ENCODE measurements at places on chromosomes 12 and 14.

GRCh38 chr12:71071536-71072097 lies 86.2 kb downstream of the TSPAN8 start:
- no peak for DNase-seq

DNA sequence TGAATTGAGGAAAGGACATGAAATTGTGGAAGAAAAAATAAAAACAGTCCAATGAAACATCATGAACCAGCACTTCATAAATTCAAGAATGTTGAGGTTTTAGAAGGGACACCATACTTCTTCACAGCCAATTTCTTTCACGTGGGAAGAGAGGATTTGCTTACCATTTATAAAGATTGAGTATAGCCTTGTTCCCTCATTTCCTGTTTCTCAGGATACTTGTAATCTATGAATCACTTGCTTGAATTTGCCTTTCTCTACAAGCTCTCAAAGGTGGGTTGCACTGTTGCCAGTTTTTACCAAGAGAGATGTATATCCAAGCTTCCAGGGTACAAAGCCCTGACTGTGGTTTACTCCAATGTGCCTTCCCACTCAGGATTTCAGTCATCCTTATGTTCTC lies 116.1 kb downstream of the DUSP6 start:
- DNase-seq, result no peak

DNA sequence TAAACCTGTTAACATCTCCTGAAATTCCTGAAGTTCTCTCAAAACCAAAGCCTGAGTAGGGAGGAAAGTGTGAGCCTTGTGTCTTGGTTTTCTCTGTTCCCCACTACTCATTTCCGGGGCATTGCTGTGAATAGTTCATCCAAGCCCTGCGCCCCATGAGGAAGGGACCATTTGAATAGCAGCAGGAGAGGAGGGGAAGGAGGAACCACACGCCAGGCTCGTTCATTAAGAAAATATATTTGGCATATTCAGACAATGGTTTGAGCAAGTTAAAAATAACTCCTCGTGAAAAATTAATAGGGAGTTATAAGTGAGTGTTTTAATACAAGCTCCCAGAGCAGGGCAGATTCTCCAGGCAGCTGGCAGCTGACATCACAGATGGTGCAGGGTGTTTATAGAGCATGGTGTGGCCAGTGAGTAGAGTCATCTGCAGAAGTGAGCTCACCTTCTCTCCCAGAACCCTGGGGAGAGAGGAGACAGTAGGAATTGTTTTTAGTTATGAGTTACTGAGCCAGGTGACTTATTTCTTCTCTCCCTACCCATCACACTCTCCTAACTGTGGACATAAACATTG lies 29.5 kb upstream of the CISTR start:
- DNase-seq, result no peak

GRCh38 chr12:77500089-77500488 lies 330.6 kb upstream of the NAV3 start:
- no peak for DNase-seq

DNA sequence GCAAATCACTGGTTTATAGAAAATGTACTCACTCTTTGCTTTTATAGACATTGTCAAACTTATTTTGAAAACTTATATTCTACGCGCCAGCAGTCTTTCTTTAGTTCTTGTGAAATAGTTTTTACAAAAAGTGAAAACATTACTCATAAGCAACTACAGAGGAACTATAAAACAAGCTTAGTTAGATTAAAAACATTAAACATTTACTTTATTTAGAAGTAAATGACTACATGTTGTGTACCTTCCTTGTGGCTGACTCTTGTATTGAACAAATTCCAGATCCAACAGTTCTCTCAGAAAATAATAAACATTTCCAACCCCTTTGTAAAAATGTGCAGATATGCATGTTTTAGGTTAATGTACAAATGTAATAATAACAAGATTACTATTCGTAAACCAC lies 198.5 kb downstream of the SOX5 start:
- DNase-seq, result no peak

DNA sequence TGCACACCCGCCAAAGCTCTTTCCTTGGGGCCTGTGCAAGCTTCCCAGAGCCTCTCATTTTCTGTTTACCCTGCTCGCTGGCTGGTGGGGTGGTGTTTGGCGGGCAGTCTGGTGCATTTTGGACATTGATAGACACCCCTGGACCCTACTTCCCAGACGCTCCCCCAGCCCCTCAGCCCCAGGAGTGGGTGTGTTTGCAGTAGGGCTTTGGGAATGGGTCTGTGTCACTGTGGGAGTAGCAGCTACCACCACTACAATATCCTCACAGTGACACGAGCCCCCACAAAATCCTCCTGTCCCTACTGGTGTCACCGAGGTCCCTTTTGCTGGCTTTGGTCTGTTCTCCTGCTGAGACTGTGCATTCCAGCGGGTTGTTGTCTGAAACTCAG lies 371.3 kb downstream of the TMEM121 start:
- DNase-seq, result peak; percentile 44

GRCh38 chr12:125346362-125346761 lies 281.1 kb downstream of the AACS start:
- no peak for DNase-seq

GRCh38 chr12:93777254-93777653 lies 100.1 kb downstream of the CRADD start:
- no peak for DNase-seq

- DNase-seq, result no peak
Observed at GRCh38 chr14:72975770-72976169, 49.5 kb downstream of the DCAF4 start.

DNA sequence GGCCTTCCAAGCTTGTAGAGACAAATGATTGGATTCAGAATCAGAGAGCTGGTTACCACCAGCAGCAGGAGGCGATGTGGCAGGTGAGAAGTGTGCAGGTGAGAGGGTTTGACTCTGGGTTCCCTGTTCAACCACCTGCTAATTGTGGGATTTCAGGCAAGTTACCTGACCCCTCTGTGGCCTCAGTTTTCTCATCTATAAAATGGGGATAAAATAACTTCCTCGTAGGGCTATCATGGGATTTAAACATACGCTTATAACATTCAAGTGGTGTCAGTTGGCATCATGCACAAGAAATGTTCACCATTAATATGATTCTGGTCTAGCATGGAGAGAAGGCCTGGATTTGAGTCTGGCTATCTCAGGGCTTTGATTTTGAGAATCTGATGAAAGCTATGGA lies 143.8 kb upstream of the MYL2 start:
- no peak for DNase-seq

- DNase-seq, result peak; percentile 76
Observed at GRCh38 chr12:132229193-132229760, 85.0 kb downstream of the NOC4L start.

- no peak for DNase-seq
Observed at GRCh38 chr12:50635364-50635763, 128.5 kb upstream of the ATF1 start.

DNA sequence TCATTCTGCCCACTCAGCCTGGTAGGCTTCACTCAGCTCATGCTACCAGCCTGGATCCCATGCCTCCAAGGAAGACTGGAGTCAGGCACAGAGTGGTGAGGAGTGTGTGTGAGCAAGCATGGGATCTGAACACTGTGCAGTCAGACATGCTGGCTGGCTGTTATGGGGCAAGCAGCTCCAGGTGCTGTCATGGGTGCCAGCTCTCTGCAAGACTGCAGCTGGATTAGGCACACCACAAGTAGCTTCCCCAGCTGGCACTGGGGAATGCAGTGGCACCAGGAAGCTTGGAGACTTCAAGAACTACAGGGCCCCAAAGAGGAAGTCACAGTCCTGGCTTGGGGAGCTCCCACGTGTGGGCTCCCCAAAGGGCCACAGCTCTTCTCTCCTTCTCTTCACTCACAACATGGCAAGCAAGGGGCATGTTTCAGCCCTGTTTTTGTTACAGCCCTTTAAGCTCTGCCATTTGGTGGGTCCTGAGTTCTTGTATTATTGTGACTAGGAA lies 202.5 kb downstream of the VRK1 start:
- no peak for DNase-seq

DNA sequence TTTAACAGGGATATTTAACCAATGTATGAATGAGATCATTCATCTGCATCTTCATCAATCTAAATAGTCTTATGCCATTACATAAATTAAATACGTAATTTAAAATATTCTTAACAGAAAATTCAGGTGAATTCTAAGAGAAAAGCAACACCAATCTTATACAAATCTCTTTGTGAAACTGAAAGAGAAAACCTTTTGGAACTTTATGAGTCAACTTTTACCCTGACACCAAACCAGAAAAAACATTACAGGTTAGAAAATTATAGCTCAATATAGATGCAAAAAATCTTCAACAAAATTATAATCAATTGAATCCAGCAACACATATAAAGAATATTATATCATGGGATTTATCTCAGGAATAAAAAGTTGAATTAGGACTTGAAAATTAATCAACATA lies 3.4 kb downstream of the GLIPR1L1 start:
- DNase-seq, result no peak

- no peak for DNase-seq
Observed at GRCh38 chr14:91246051-91246852, 1.7 kb upstream of the GPR68 start.

DNA sequence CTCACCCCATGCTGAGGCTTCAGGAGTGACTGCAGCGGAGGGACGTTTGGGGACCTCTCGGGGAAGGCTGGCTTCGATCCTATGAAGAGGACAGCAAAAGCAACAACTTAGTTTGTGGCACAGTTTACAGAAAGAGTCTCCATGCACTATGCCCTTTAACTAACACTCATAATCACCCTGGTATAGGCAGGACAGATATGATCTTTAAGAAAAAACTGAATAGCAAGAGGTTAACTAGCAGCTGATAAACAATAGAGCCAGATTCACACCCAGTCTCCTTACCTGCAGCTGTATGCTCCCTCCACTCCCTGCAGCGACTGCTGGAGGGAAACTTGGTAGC lies 27.4 kb downstream of the TMEM63C start:
- DNase-seq, result no peak

DNA sequence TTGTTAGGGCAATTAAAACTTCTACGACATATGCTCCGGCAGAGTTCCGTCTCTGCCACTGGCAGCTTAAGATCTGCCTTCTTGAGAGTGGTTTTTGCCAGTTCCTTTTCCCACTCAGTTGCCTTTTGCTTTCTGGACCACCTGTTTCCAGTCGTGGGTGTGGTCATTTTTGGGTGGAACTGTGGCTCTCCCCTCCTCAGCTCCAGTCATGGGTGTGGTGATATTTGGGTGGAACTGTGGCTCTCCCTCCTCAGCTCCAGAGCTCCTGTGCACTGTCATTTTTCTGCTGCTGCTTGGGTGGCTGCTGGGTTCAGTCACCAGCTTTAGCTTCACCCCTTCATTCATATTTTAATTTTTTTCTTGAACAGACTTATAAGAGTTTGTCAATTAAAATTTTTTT lies 25.3 kb downstream of the WDR20 start:
- no peak for DNase-seq

DNA sequence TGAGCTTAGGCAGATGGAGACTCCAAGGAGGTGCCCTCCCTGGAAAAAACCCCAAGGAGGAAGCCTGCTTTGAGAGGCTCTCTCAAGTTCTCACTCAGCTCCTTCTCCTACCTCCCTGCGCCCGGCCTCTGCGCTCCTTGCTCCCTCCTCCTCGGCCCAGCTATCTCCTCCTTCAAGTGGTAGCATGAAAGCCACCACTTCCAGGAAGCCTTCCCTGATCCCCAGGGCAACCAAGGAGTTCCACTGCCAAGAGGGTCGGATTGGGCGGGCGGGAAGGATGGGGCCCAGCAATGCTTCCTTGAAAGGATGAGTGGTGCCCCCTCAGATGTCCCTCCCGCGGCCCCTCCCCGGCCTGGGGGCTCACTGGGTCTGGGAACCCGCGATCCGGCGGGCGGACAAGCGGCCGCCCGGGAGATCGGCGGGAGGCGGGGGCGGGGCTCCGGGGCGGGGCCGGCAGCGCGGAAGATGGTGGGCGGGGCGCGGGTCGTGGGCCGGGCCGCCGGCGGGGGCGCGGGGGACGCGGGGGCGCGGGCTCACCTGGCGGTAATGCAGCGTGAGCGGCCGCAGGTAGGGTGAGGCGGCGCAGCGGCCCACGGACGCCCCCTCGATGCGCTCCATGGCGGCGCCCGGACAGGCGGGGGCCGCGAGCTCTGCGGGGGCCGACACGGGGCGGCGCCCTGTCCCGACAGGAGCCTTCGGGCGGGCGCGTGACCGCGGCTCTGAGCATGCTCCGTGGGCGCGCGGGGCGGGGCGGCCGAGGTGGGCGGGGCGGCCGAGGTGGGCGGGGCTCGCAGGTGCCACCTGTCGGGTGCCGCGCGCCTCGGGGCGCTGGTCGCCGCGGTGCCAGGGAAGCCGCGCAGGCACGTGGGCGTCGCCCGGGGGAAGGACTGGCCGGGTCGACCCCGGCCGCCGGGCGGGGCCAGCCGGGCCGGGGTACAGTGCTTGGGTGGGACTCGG lies at the start of gene NUDT14:
TSS of gene NUDT14 (minus strand) at position 721 of the 957 bp plus-strand sequence. CDS start at position 618, 103 bp downstream.
- DNase-seq, result no peak

- DNase-seq, result no peak
Observed at GRCh38 chr14:75978249-75978731, 3.5 kb downstream of the TGFB3 start.

- DNase-seq, result peak; percentile 72
Observed at GRCh38 chr12:132319991-132320570, 9.3 kb downstream of the GALNT9 start.

DNA sequence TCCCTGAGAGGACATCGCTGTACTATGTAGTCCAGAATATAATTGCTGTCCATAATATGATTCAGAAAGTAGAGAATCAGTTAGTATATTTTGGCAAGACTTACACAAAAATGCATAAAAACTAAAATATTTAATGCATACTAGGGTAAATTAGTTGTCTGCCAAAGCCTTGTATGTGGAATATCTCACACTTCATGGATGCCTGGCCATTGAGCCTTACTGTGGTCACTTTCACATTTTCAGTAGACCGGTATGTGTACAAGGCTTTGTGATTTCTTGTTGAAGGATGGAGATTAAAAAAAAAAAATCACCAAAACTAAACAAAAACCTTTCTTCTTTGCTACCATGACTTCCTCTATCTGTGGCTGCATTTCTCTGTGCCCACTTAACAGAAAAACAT lies 197.3 kb upstream of the DDHD1 start:
- no peak for DNase-seq

DNA sequence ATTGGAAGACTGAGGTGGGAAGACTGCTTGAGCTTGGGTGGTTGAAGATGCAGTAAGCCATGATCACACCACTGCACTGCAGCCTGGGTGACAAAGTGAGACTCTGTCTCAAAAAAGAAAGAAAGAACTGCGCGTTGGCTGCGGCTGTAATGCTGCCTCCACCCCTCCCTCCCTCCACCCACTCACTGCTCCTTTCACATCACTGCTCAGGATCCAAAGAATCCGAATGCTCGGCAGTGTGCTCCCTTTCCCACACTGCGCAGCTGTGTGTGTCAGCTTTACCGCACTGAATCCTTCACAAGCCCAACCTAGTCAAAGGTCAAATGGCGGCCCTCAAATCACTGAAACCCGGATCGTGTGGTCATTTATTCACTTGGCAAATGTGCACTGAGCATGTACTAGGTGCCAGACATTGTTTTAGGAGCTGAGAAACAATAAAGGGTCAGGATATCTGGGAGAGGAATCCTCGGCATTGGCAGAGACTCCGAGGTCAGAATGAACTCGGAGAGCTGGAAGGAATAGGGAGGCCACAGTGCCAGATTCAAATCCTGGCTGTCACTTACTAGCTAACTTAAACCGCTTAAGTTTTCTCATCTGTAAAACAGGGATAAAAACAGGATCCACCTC lies 11.5 kb upstream of the TDRD9 start:
- DNase-seq, result peak; percentile 29

GRCh38 chr12:51242876-51243275 lies 4.2 kb downstream of the DAZAP2 start:
- DNase-seq, result no peak

- no peak for DNase-seq
Observed at GRCh38 chr12:131046813-131047788, 93.4 kb downstream of the ADGRD1 start.

GRCh38 chr14:24534286-24534685 lies 26.2 kb upstream of the CMA1 start:
- DNase-seq, result no peak

GRCh38 chr12:26239122-26239851 lies 43.9 kb downstream of the SSPN start:
- DNase-seq, result no peak
